ENCODE measurements at places on chromosomes 4 and X. TPM values are rescaled to one million over a fixed set of nuclear protein-coding genes. Genes with fewer than 3 reads are reported as not detected.

EPHA5 gene
- 2.4 TPM for total RNA-seq

ARMCX4 gene
- total RNA-seq: 19.4 TPM

FREM3 gene
- total RNA-seq: 1.1 TPM

GRCh38 chr4:184313702-184314659 lies 96.3 kb upstream of the ENPP6 start:
- H3K4me1 ChIP-seq: no peaks in the 10 kb centered on the region
- H3K36me3 ChIP-seq: no peaks in the 10 kb centered on the region
- H3K27ac ChIP-seq: no peak overlapping the region
- H3K27me3 ChIP-seq: no peaks in the 10 kb centered on the region
- no peak overlapping the region for H3K4me3 ChIP-seq

DNA sequence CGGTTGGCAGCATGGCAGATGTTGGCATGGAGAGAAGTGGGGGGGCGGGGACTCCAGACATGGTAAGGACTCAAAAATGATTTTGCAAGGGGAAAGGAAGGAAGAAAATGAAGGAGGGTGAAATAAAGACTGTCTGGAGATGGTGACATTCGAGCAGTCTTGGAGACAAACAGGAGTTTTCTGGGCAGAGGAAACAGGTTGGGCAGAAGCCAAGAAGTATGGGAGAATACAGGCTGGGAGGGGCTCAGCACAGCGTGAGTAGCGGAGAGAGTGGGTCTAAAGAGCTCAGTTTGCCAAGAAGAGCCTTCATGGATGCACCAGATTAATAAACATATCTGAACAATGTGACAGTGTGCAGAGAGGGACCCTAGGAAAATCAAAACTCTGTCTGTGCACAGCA lies 13.3 kb upstream of the CRMP1 start:
- no peaks in the 10 kb centered on the region for H3K4me1 ChIP-seq
- no peak overlapping the region for H3K4me3 ChIP-seq
- H3K36me3 ChIP-seq: no peaks in the 10 kb centered on the region
- DNase-seq: no peak
- no peak overlapping the region for H3K27ac ChIP-seq

DNA sequence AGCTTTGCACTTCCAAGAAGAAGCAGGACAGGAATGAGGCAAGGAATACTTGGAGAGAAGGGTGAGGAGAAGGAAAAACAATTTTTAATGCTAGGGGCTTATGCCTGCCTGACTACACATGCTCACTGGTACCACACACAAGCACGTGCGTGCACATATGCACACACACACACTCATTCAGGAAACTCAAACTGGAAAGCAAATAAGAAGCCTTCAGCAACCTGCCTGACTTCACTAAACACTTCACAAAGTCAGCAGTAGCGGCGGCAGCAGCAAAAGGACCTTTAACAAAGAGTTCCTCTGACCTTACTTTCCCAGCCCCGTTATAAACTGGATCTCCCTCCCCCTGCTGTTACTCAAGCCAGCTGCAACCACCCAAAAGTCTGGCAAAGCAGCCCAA lies 3.3 kb downstream of the ZDHHC9 start:
- peaks cover 23% of the 10 kb centered on the region for H3K4me1 ChIP-seq
- H3K36me3 ChIP-seq: peaks cover 5% of the 10 kb centered on the region
- H3K27me3 ChIP-seq: peaks cover 3% of the 10 kb centered on the region
- DNase-seq: no peak

- no peaks in the 10 kb centered on the region for H3K36me3 ChIP-seq
- no peaks in the 10 kb centered on the region for H3K4me1 ChIP-seq
- no peaks in the 10 kb centered on the region for H3K27me3 ChIP-seq
- DNase-seq: no peak
- no peak overlapping the region for H3K27ac ChIP-seq
- H3K4me3 ChIP-seq: no peak overlapping the region
Observed at GRCh38 chrX:111353793-111354192, 58.2 kb downstream of the DCX start.

- no peak for DNase-seq
- no peak overlapping the region for H3K27ac ChIP-seq
- no peak overlapping the region for H3K4me3 ChIP-seq
- H3K4me1 ChIP-seq: no peaks in the 10 kb centered on the region
- no peaks in the 10 kb centered on the region for H3K36me3 ChIP-seq
Observed at GRCh38 chrX:38061335-38061734, 55.0 kb downstream of the SYTL5 start.

DNA sequence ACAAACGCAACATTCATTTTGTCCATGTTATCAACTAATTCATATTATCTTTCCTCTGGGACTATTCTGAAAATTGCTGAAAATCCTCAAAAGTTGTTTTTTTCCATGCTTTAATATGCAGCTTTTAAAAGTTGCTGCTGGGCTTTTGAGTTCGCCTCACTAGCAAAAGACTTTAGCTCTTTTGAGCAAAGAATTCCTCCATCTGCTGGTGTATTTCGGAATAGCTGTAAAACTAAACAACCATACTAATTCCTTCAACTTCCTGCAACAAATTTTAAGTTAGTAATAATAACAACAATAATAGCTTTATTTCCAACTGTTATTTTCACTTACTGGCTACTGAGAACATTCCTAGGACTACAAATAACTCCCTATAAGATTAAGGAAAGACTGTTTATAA lies 124.5 kb upstream of the PLAC1 start:
- H3K4me3 ChIP-seq: no peak overlapping the region
- DNase-seq: no peak
- H3K36me3 ChIP-seq: no peaks in the 10 kb centered on the region
- H3K27me3 ChIP-seq: no peaks in the 10 kb centered on the region

All from type B pancreatic cell (in vitro differentiated cells).